Head of caudate nucleus (tissue), 42 donors: ENCODE measurements at places on chromosomes 6 and 20.

DNA sequence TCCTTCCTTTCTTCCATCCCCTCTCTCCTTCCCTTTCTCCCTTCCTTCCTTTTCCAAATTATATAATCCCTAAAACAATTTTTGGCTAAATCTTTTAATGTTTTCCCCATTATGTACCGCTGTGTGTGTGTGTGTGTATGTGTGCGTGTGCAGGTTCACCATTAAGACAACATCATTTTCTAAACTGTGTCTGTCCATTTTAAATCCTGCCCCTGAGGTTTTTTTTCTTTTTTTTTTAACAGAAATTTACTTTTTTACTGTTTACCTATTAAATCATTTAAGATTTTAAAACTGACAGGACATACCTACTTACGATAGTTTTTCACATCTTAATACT lies 366.3 kb upstream of the EPHA7 start:
- no peak for DNase-seq

GRCh38 chr6:7742223-7742785 lies 16.4 kb downstream of the BMP6 start:
- DNase-seq = peak; percentile 84

DNA sequence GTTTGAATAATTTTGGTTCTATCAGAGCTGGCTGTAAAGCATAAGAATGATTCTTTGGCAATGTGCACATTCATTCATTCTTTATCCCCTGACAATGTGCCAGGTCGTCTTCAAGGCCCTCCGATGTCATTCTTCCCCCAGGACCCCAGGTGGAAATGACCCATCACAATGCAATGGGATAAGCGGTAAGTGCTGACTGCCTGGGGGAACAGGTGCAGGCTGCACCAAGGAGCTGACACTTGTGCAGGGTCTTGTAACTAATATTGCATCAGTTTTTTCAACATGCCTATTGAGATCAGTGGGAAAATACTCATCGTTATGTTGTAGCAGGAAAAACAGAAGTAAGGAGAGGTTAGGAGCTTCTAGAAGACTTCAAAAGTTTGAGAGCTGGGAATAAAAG lies 105.6 kb downstream of the FOXC1 start:
- DNase-seq = no peak

DNA sequence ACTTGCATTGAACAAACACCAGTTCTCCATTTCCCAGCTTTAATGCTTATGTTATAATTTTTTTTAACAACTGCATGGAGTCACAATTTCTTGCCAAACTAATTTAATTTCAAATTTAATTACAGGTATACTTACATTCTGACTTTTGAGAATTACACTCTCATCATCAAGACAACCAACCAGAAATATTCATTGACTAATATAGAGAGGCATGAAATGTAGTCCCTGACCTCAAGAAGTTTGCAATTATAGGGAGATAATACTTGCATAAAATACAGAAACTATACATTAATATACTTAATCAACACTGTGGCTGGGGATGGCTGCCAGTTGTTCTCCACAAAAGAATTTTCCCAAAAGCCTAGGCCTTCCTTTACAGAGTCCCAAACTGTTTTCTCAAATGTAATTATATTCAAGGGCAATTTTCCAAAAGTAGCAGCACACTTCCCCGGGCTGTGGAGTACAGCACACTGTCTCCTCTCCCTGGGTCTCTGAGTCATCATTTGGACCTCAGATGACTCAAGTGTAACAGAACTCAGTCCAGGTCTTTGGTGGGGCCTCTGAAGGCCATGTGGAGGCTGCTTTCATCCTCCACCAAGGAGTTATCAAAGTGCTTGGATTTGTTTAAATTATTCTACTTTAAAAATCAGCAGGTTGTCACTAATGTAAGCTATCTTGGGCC lies 114.1 kb downstream of the KIF16B start:
- no peak for DNase-seq

DNA sequence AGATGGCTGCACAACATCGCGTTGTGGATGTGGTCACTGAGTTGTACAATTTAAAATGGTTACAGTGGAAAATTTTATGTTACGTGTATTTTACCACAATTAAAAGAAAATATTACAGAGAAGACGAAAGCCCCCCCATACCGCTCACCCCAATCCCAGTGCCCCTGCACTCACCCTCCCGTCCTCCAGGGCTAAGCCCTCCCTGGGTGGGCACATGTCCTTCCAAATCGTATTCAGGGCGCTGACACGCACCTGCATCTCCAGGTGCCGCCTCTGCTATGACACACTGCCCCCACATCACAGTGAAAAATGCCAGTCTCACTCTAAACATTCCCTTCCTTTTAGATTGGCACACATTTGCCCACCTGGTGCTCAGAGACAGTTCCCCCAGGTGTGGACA lies 49.4 kb downstream of the PSMG4 start:
- no peak for DNase-seq

DNA sequence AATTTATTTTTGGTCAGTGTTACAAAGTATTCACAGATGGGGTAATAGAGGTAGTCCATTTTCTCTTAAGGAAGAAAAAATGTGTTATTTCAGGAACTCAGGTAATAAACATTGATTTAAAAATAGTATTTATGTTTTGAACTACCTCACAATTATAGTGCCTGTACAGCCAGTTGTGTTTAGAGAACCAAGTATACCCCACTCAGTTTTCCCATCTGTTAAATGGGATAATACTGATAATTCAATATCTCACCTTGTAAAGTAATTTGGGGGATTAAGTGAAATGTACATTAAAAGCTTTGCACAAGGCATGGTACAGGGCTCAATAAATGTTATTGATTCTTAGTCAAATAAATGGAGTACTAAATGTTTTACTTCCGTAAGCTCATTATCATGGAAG lies 4.7 kb downstream of the ZNF451 start:
- DNase-seq = no peak

DNA sequence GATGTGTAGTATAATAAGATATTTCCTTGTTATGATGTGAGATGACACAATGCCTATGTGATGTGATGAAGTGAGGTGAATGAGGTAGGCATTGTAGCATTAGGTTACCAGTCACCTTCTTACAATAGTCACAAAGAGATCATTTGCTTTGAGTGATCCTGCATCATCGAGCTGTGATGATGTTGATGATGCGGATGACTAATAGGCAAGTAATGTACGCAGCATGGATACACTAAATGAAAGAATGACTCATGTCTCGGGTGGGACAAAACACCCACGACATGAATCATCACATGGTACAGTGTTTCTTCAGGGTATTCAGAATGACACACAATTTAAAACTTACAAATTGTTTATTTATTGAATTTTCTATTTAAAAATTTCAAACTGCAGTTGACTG lies 806.3 kb upstream of the GJE1 start:
- DNase-seq = peak; percentile 44

GRCh38 chr6:143337201-143337949 lies 113.1 kb downstream of the ADAT2 start:
- DNase-seq = peak; percentile 20

DNA sequence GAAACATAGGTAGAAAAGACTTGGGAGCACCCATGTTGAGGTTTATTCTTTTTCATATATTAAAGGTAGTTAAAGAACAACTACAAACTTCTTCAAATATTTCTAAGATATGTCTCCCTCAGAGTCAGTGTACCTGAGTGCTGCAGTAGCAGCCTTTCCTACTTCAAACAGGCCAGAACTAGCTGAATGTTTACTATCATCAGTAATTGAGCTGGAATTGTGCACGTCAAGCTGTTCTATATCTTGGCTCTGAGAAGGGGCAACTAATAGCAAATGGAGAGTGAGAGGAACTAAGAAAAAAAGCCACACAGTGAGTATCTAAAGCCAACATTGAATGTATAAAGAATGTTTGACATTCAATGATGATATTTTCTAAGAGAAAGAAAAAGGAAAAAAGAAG lies 21.7 kb downstream of the MTCL3 start:
- no peak for DNase-seq

DNA sequence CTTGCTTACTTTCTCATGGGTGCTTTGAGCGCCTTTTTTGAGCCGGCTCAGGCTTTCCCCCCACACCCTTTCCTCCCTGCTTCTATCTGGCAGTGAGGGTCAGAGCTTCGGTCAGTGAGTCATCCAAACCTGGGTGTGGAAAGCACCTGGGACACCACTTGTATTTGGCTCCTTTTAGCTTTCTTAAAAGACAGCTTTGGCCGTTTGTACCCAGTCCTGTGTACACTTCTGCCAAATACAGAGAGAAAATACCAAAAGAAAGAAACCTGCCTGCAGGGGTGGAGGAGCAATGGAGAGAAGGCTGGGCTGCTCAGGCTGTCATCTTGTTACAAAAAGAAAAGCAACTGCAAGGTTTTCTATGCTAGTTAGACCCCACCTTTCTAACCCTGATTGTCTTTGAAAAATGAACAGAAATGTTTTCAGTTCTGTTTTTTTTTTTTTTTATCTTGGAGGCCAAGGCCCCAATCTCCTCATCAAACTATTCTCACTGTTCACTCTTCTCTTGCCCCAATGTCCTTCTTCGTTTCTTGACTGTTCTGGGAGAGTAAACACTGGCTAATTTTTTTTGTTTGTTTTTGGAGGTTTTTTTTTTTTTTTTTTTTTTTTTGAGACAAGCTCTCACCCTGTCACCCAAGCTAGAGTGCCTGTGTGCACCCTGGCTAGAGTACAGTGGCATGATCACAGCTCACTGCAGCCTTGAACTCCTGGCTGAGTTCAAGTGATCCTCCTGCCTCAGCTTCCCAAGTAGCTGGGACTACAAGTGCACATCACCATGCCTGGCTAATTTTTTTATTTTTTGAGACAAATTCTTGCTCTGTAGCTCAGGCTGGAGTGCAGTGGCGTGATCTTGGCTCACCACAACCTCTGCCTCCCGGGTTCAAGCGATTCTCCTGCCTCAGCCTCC lies 76.4 kb downstream of the SSR1 start:
- DNase-seq = no peak

DNA sequence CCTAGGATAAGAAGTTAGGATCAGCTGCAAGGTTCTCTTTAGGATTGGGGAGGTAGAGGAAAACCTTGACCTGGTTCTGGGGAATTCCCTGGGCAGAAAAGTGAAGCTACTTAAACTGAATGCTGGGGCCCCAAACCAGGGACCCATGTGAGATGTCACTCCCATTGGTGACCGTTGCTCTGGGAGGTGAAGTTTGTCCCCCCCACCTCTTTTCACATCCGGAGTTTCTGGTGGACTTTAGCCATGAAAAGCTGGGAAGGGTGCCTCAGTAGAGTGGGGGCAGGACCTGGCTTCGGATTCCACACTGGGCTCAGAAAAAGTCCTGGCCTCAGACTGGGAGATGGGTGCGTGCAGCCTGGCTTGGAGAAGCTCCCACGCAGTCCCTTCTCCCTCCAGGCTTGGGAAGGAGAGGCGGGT lies 13.2 kb downstream of the TJAP1 start:
- DNase-seq = no peak

DNA sequence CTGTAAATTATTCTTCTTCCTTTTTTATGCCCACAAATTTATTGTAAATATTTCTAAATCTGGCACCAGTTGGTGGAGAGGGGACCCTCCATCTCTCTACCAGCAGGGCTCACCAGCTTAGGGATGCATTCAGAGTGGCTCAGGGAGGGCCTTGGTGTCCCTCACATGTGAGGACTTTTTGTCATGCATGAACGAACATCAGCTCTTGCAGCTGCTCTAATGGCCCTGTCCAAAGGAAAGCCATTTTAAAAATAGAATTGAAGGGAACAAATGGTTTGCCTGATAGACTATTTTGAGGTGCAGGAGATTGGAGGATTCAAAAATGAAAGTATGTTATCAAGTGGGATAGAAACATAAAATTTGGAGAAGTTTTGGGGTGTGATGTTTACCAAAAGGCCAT lies 37.5 kb upstream of the KLHL31 start:
- DNase-seq = no peak

GRCh38 chr6:157020881-157021343 lies 243.7 kb downstream of the ARID1B start:
- no peak for DNase-seq

DNA sequence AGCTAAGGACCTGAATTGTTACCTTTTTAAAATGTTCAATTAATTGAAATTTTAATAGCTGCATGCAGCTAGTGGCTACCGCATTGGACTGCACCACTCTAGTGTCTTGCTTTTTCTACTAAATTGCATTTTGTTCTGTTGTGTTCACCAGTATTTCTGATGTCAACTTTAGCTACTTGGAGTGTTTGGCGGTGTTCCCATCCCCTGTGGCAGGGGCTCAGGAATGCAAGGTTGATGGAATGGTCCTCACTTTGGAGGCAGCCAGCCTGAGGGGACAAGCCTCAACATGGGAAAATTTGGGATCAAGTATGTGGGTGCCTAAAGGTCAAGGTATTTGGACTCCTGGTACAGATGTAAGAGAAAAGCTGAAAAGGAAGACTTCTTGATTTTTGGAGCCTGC lies 230.1 kb upstream of the PRND start:
- no peak for DNase-seq

- DNase-seq = no peak
Observed at GRCh38 chr6:103507052-103507451, 1352.7 kb downstream of the HACE1 start.

DNA sequence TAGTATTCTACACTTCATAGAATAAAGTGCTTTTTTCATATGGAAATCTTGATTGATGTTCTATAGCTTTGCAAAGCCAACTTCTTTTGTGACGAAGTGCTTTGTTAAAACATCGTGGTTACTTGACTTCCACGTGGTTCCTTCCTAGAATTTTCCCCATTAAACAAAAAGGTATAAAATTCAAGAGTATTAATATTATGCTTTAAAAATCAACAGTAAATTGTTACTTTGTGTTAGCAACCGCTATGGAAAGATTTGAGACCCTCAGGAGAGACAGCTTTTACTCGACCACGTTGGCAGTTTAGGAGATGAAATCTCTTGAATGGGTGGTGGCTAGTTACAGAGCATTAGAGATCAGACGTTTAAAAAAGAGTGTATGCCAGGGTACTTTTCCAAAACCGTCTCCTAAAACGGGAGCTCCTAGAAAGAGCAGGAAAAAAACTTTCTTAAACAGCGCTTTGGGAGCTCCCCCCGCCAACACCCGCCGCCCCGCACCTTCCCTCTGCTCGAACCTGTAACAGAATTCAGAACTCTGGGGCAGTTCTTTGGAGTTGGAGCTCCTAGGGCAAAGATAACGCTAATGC lies 920 bp downstream of the GJA1 start:
- DNase-seq = no peak

- DNase-seq = no peak
Observed at GRCh38 chr20:39468703-39469102, 506.6 kb downstream of the DHX35 start.
